ENCODE measurements at places on chromosomes 11 and 22.

DNA sequence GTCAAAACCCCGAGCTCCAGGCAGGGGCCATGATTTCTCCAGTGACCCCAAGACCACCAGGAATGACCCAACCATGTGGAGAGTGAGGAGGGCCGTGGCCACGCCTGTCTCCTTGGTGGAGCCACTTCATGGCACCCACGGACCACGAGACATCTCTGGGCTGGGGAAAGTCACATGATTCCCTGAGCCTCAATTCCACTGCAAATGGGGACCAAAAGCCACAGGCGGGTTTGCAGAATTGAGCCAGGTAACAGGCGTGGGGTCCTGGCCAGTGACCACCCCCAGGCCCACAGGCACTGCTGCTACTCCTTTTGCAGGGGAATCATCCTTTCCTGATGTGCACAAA, 178.9 kb downstream of the CTTN start:
- no peak for DNase-seq

- no peak for DNase-seq
Observed at GRCh38 chr22:33051960-33052839, 6.0 kb downstream of the SYN3 start.

DNA sequence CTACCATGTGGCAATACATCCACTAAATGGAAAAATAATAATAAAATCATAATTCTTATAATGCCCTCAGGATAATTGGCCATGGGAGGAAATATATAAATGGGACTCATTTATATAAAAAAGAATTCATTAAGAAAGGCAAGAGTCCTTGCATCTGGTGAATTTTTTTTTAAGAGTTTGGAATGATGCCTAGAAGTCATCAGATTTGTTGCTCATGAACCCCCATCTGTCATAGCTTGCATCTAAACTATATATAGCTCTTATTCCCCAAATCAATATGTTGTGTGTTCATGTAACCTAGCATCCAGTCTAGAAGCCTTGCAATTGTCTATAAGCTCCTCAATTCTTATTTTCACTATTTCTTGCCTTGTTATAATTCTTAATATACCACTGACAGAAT, 75.9 kb downstream of the CADM1 start:
- DNase-seq = no peak

DNA sequence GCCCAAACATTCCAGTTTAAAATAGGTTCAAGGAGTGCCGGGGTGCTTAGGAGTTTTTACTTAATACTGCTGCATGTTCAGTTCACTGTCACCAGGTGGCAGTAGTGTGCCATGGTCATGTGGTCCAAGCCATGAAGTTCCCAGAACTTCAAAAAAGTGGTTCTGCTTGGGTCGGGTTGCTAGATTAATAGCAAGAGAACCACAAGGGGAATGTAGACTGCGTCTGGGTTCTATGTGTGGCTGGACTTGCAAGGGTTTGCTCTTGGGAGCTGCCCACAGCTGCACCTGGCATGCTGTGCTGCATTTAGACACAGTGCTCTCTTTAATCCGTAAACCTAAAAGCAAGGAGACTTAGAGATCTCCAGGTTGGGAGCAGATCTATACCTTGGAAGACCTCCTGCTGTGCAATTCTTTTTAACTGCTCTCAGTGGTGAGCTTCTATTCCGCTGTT, 6.5 kb upstream of the SPON1 start:
- peak; percentile 68 for DNase-seq

- no peak for DNase-seq
Observed at GRCh38 chr11:12785901-12786300, 111.7 kb downstream of the TEAD1 start.

DNA sequence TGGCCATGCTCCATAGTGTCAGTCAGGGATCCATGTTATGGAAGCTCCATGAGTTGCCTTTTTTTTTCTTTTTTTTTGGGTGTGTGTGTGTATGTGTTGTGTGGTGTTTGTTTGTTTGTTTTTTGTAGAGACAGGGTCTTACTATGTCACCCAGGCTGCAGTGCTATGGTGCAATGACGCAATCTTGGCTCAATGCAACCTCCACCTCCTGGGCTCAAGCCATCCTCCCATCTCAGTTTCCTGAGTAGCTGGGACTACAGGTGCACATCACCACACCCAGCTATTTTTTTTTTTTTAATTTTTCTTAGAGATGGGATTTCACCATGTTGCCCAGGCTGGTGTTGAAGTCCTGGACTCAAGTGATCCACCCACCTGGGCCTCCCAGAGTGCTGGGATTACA, 1.1 kb upstream of the TRIM22 start:
- no peak for DNase-seq

- DNase-seq = peak; percentile 83
Observed at GRCh38 chr22:46592390-46592872, 27.8 kb upstream of the GRAMD4 start.

GRCh38 chr11:112162761-112163546, 940 bp downstream of the IL18 start:
- no peak for DNase-seq

DNA sequence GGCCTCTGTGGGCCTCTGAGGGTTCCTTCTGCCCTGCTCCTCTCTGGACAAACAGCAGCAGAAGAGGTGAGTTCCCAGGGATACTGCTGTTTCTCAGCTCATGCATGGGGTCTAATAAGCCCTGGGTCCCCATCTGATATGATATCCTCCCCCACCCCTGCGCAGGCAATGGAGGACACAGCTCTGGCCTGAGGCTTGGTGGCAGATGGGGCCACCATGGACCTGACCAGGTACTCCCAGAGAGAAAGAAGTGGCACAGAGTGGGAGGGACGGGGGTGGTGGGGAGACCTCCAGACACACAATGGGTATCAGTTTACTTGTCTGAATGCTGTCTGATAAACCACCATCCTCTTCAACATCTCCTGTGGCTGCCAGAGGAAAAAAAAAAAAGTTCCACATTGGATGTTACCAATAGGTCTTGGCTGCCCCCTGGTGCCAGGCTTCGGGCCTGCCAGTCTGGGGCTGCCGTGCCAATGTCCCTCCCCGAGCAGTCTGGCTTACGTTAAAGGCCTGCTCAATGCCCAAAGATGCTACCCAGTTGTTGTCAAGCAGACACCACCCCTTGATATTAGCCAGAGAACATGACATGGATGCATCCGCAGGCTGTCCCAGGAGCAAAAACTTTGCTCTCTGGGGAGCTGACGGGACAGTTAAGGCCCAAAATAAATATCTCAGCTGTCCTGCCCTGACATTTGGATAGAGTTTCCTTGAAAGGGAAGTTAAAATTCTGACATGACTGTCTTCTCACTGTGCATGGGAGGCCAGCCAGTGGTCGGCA, 27.9 kb upstream of the ABCC8 start:
- DNase-seq = peak; percentile 86

DNA sequence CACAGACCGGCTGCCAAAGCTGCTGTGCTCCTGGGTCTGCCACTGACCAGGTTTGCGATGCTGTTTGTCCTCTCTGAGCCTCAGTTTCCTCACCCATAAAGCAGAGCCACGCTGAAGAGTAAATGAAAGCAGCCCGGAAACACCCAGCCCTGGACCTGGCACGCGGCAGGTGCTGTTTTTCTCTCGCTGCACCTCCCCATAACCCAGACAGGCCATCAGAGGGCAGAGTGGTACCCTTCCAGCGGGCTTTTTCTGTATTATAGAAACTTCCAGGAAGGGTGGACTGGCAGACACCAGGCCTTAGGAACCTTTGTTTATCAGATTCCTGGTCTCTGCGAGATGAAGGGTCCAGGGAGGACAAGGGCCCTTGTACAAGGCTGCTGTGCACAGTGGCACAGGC, 17.9 kb upstream of the FGF19 start:
- DNase-seq = no peak

DNA sequence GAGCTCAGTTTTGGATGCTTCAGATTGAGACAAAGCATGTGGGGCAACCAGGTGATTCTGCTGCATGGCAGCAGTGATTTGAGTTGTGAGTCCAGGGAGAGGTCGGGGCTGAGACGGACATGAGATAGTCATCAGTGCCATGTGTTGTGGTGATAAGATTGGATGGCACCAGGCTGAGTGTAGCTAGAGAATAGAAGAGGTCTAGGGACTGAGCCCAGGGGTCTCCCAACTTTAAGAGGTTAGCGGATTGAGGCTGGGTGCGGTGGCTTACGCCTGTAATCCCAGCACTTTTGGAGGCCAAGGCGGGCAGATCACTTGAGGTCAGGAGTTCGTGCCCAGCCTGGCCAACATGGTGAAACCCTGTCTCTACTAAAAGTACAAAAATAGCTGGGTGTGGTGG, 6.3 kb upstream of the CTSD start:
- no peak for DNase-seq

DNA sequence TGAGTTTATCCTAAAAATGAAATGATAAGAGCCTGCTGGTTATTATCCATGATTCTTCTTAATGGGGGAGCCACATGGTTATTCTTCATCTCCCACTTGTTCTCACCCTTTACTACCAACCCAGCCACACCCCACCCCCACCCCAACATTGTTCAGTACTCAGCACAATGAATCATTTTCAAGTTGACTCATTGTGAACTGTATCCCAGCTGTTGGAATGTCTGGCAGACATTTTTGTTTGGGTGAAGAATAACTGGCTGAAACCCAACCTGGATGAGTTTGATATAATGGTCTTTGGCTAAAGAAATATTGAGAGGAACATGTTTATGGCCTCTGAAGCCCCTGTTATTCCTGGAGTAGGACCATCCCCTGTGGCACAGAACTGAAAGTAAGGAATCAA, 136.2 kb downstream of the ELP4 start:
- DNase-seq = no peak

DNA sequence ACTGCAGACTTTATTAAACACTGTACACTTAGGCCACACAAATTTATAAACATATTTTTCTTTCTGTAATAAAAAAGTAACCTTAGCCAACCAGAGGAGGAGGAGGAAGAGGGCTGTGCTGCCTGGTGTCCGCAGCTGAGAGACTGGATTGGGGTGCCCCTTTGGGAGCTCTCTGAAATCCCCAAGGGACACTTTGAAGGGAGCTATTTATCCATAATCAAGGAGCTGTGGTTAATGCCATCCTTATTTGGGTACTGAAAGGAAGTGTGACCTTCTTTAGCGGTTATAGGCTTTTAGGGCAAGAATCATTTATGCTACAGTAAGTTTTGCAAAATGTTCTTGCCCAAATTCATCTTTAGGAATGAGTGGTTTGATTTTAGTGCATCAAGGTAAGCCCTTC, 125.8 kb downstream of the RASSF10 start:
- no peak for DNase-seq

DNA sequence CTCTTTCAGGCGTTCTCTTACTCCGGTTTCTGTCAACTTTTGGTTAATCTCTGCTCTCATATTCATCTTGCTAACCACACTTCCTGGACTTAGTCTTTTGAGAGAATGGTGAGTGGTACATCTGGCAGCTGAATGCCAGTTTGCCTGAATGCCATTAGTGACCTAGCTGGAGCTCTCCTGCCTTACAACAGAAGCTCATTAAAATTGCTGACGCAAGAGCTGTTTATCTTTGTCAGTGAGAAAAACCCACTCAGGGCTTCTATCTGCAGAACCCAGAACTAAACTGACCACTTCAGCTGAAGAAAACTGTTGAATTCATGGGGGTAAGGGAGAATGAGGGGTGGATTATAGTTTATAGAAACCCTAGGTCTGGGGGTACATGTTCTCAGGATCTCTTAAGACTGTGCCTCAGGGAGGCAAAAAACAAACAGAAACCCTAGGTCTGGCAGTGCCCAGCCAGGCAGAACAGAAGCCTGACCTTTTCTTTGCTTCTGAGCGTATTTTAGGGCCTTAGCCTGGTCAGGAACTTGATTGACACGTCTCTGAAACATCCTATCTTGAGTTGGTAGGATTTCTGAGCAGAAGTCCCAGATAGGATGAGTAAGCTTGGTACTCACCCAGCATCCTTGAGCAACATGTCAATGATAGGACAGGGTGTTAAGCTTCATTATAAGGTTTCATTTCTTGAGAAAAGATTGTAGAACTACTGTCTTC, 52.8 kb upstream of the YWHAH start:
- DNase-seq = no peak

DNA sequence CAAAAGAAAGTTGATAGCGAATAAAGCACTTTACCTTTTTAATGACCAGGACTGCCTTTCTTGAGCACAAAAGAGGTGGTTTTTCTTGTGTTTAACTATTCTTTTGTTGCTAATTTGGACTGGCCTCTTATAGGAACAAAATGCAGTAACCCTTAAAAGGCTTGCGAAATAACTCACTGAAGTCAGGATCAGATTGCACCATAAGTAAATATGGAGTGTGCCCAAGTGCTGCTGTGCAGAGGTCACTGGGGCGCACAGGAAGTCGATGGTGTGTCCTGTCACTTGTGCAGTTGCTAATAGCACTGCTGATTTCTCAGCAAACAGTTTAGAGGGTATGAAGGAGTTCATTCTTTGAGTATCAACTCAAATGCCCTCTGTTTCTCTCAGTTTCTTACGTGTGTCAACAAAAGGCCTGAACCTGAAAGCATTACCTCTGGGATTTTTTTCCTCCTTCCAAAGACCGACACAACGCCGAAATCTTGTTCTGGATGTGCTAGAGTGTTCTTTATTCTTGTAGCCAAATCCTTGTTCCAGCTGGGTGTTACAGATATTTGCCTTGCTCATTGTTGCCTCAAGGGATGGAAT, 71.3 kb downstream of the ATXN10 start:
- no peak for DNase-seq

GRCh38 chr22:46336119-46337078, 885 bp downstream of the TRMU start:
- no peak for DNase-seq

DNA sequence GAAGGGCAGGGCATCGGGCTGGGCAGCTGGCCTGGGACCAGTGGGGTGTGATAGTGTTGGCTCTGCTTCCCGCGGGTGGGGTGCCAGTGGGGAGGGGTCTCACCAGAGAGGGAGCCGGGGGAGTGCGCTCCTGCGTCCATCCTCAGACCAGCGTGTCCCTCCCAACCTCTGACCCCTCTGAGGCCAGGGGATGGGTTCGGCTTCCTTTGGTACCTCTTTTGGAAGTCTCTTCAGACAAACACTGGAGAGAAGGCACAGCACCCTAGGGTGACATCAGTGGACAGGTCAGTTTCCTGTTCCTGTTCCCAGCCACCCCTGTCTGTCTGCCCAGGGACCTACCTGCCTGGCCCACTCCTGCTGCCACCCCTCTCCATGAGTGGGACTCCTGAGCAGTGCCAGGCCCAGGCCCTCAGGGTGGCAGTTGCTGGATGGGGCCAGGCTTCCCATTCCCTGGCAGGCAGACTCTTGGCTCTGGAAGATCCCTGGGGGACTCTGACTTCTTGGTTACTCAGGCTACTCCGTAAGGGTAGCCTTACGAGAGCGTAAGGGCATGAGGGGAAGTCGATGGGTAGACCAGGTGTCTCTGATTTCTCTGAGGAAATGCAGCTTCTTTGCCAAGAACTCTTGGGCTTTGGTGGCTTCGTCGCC, 2.6 kb downstream of the TAGLN start:
- no peak for DNase-seq

Measured in sciatic nerve (tissue), 2 donors.